Smooth muscle cell of trachea (primary cell): ENCODE measurements at places on chromosomes 16 and 17. TPM values are rescaled to one million over a fixed set of nuclear protein-coding genes. Genes with fewer than 3 reads are reported as not detected.

ARHGDIG gene
- 0.73 and 0.99 TPM in 2 replicates for total RNA-seq

CHTF18 gene
- total RNA-seq = 6.9 and 18.3 TPM in 2 replicates

PABPN1L gene
- total RNA-seq = not detected in 2 replicates

MT1M gene
- total RNA-seq = 2.6 and 5.1 TPM in 2 replicates

CA10 gene
- not detected in 2 replicates for total RNA-seq

IRX3 gene
- total RNA-seq = under 0.01 and 0.17 TPM in 2 replicates

GPR139 gene
- total RNA-seq = not detected in 2 replicates

SPATA32 gene
- total RNA-seq = not detected in 2 replicates

ADAM11 gene
- total RNA-seq = 0.44 and 0.99 TPM in 2 replicates

KRT12 gene
- total RNA-seq = not detected in 2 replicates

HSD11B2 gene
- total RNA-seq = 0.15 and 0.66 TPM in 2 replicates

C1QTNF1 gene
- 6.3 and 79.2 TPM in 2 replicates for total RNA-seq

NLRC5 gene
- total RNA-seq = 24.4 and 40.0 TPM in 2 replicates

MAPT gene
- total RNA-seq = 0.44 and 1.2 TPM in 2 replicates

HS3ST4 gene
- total RNA-seq = not detected in 2 replicates

CBX2 gene
- 0.73 and 1.2 TPM in 2 replicates for total RNA-seq

KCNH6 gene
- not detected in 2 replicates for total RNA-seq

PARD6A gene
- 0.44 and 2.5 TPM in 2 replicates for total RNA-seq

DNAH17 gene
- 0.15 TPM in 1 of 2 replicates, not detected in the other for total RNA-seq

SLC22A31 gene
- total RNA-seq = 0.33 TPM in 1 of 2 replicates, not detected in the other

HBQ1 gene
- not detected in 2 replicates for total RNA-seq

CCL1 gene
- not detected in 2 replicates for total RNA-seq

CSNK1D gene
- 60.9 and 70.6 TPM in 2 replicates for total RNA-seq

CAMTA2 gene
- total RNA-seq = 16.7 and 20.3 TPM in 2 replicates

SLC6A4 gene
- total RNA-seq = under 0.01 TPM in 1 of 2 replicates, not detected in the other

PITPNM3 gene
- total RNA-seq = 0.44 and 0.50 TPM in 2 replicates

METTL22 gene
- total RNA-seq = 32.7 and 41.5 TPM in 2 replicates

ATP6V0A1 gene
- total RNA-seq = 55.3 and 73.6 TPM in 2 replicates

CD300E gene
- total RNA-seq = not detected in 2 replicates

MMP28 gene
- total RNA-seq = 1.2 TPM in 1 of 2 replicates, not detected in the other

CACNG1 gene
- not detected in 2 replicates for total RNA-seq

VTN gene
- 0.33 TPM in 1 of 2 replicates, not detected in the other for total RNA-seq

FOXL1 gene
- total RNA-seq = 27.1 and 27.3 TPM in 2 replicates

PDIA2 gene
- not detected in 2 replicates for total RNA-seq

PSMD11 gene
- 71.5 and 112 TPM in 2 replicates for total RNA-seq

CLEC18A gene
- 0.33 and 0.58 TPM in 2 replicates for total RNA-seq

PRAC1 gene
- total RNA-seq = not detected in 2 replicates

CASKIN2 gene
- 7.1 and 8.0 TPM in 2 replicates for total RNA-seq

CNEP1R1 gene
- total RNA-seq = 24.0 and 27.6 TPM in 2 replicates

APRT gene
- total RNA-seq = 90.6 and 121 TPM in 2 replicates

KRTAP1-5 gene
- total RNA-seq = 2.2 TPM in 1 of 2 replicates, not detected in the other

MYH2 gene
- total RNA-seq = under 0.01 TPM in 1 of 2 replicates, not detected in the other

DNAH3 gene
- not detected in 2 replicates for total RNA-seq

AMFR gene
- 191 and 338 TPM in 2 replicates for total RNA-seq

IL21R gene
- total RNA-seq = 0.83 and 2.2 TPM in 2 replicates

GP1BA gene
- total RNA-seq = not detected in 2 replicates

KIF19 gene
- total RNA-seq = under 0.01 TPM in 1 of 2 replicates, not detected in the other

SPNS3 gene
- total RNA-seq = not detected in 2 replicates

THRA gene
- total RNA-seq = 35.8 and 67.6 TPM in 2 replicates

NPIPA8 gene
- total RNA-seq = not detected in 2 replicates

KRT9 gene
- total RNA-seq = not detected in 2 replicates

OSGIN1 gene
- 3.8 and 10.3 TPM in 2 replicates for total RNA-seq

RPS15A gene
- total RNA-seq = 493 and 1,623 TPM in 2 replicates

SLC52A1 gene
- under 0.01 TPM in 1 of 2 replicates, not detected in the other for total RNA-seq
